ENCODE measurements at places on chromosomes 6 and 20.

DNA sequence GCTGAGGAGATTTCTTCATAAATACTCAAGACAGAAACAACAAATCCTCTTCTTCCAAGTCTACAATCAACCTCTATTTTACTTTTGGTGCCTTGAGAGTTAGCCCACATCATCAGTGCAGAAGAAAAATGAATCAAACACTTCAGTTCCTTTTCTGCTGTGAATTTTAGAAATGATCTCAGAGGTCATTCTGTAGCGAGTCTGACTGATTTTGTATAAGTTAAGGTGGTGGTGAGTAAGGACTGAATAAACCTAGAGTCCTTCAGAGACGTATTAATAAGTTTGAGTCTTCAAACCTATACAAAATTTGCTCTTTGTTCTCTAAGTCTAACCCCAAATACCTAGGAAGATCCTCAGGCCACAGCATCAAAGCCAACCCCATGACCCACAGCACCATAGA lies 33.1 kb upstream of the NT5E start:
- no peak for DNase-seq

GRCh38 chr6:8703059-8703458 lies 267.7 kb upstream of the SLC35B3 start:
- no peak for DNase-seq

- no peak for DNase-seq
These were observed 33.9 kb upstream of the ZBTB24 start for GRCh38 chr6:109516929-109517328.

DNA sequence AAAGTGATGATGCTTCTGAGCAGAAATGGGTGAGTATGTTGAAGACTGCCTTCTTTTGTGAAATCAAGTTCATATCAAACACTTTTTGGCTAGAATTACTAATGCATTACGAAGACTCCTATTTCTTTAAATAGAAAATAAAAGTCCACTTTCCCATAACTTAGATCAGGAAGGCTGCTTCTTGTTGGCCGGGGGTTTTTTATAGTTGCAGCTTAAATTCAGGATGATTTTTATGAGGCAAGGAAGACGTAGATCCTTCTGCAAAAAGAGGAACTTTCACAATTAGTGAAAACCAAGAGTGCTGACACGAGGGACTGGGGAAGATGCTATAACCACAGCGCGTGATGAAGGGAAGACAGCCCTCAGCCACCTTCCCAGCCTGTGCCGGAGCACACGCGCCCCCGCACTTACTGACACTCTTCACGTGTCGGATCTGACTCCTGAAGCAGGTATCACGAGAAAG lies 206.1 kb upstream of the PRDM1 start:
- no peak for DNase-seq

- DNase-seq = no peak
These were observed 47.0 kb upstream of the PRND start for GRCh38 chr20:4674672-4675071.

- peak; percentile 35 for DNase-seq
These were observed 7.8 kb downstream of the ADTRP start for GRCh38 chr6:11770546-11771466.

- DNase-seq = no peak
These were observed 45.3 kb upstream of the HDDC2 start for GRCh38 chr6:125346926-125347563.

DNA sequence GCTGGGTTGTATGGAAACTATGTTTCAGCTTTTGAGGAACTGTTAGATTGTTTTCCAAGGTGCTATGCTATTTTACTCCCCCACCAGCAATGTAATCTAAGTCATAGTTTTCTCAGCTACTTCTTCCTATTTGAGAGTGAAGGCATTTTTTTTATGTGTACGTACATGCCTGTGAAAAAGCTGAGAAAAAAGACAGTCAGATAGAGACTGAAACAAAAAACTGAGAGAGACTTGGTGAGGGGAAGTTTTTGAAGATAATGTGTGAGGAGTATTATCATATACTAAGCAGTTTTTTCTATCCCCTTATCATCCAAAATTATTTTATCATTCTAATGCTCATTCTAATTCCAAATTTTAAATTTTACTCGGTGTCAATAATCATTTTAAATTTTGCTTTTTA lies 780.0 kb downstream of the BCKDHB start:
- no peak for DNase-seq

DNA sequence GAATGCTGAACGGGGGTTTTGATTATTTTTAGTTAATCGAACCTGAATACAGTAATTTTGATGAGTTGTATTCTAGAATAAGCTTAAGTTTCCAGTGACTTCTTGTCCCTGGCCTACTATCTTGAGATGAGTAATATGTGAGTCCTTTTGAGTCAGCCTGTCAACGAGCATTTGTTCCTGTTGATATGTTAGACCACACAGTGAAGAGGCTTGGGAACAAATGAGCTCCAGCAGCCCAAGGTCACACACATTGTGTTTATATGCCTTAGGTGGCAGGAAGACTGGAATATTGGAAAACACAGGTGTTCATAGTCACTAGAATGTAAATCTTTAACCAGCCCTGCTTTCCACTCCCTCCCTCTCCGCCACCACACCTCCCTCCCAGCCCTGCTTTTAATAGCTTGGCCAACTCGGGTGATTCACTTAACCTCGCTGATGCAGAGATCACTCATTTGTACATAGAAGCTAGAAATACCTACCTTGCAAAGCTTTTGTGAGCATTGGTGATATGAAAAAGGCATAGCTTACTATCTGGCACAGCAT lies 9.1 kb downstream of the SMPDL3A start:
- DNase-seq = no peak

GRCh38 chr6:41591859-41592502 lies 45.8 kb downstream of the FOXP4 start:
- peak; percentile 81 for DNase-seq

- DNase-seq = no peak
These were observed 60.9 kb downstream of the IRF4 start for GRCh38 chr6:452301-453067.

- DNase-seq = no peak
These were observed 119.9 kb upstream of the CEP85L start for GRCh38 chr6:118771253-118771652.

GRCh38 chr20:61684583-61685235 lies 381.0 kb downstream of the TAF4 start:
- no peak for DNase-seq

GRCh38 chr20:34283844-34284243 lies 19.3 kb downstream of the AHCY start:
- no peak for DNase-seq

GRCh38 chr6:26286168-26286877 lies 78.7 kb upstream of the BTN3A2 start:
- DNase-seq = peak; percentile 65

DNA sequence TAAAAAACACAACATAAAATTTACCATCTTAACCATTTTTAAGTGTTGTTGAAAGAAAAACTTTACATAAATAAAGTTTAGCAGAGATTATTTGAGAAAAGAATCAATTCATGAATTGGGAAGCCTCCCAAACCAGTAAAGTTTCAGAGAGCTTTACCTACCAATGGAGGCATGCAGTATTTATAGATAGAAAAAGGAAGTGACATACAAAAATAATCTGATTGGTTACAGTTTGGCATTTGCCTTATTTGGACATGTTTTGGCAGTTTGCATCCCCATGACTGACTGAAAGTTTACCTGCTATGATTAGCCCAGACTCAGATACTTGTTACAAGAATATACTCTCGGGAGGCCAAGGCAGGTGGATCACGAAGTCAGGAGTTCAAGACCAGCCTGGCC lies 3.7 kb upstream of the CMTR1 start:
- no peak for DNase-seq

GRCh38 chr6:16421462-16421960 lies 183.1 kb downstream of the GMPR start:
- DNase-seq = no peak

DNA sequence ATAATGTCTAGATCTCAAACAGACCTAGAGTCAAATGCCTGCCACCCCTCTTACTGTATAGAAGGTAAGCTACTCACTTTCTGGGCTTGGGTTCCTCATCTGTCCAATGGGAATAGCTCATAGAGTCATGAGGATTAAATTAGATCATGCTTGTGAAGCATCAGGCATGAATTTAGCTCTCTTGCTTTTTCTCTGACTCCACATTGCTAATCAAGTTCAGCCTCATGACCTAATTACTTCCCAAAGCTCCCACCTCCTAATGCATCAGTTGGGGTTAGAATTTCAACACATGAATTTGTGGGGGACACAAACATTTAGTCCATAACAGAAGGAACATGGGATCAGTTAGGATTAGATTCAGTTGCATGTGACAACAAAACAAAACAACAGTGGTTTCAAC lies 4.6 kb upstream of the DDX27 start:
- DNase-seq = no peak

- DNase-seq = no peak
These were observed 49.6 kb downstream of the CD24 start for GRCh38 chr6:106924694-106925523.

GRCh38 chr20:3932681-3933080 lies 43.5 kb downstream of the PANK2 start:
- no peak for DNase-seq

GRCh38 chr6:69570106-69570505 lies 226.7 kb downstream of the LMBRD1 start:
- DNase-seq = no peak

DNA sequence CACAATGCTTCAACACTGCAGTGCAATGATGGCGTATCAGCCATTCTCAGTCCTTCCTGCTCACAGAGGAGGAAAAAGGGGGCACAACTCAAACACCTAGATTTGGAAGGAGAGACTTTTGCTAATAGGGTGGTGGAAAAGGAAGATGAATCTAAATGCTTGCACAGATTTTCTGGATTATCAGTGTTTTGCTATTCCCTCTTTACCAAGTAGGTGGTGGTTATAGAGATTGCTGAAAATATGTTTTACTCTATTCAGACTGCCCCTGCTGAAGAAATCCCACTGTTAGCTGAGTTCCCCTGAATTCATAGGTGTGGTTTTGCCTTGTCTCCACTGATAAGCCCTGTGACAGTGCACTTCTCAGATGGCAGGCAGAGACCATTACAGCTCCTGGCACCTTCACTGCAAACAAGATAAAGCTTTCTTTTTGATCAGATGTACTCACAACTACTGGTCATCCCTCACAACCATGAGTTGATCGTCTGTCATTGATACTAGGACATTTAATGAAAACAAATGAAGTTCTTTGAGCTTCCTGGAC lies 311.4 kb downstream of the KIF16B start:
- DNase-seq = no peak

GRCh38 chr20:7151676-7152470 lies 384.4 kb downstream of the BMP2 start:
- DNase-seq = no peak

- no peak for DNase-seq
These were observed 108.2 kb downstream of the PLG start for GRCh38 chr6:160810238-160810637.

DNA sequence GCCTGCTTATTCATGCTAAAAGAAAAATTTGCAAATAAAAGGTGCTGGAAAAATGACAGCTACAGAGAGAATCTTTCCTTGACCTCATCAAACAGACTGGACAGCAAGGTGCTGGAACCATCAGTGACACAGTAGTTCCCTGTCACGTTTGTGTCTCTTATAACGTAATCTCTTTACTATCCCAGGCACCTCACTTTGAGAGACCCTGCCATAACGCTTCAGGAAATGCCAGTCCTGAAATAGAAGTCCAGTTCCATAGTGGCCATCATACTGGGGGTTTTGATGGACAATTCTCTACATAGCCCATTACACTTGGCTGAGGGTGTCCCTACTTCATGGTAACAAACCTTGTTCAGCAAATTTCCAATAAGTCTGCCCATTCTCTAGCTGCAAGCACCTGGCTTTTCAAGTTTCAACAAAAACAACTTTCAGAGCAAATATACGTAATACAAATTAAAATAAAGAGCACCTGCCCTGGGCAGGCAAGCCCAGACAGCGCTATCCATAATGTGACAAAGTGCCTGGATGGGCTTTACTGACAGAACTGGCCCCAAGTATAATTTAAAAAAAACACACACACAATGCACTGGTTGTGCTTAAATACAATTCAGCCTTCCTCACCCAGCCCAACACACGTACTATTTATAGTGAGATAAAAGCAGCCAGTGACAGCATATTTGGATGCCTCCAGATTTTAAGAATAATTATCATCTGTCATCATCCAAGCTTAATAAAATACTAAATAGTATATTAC lies 38.7 kb downstream of the CNKSR3 start:
- DNase-seq = no peak

- no peak for DNase-seq
These were observed 679.3 kb downstream of the DHX35 start for GRCh38 chr20:39641423-39641822.

- no peak for DNase-seq
These were observed 1375.6 kb downstream of the EPHA7 start for GRCh38 chr6:92043777-92044176.

GRCh38 chr20:56257604-56258003 lies 9.1 kb downstream of the MC3R start:
- DNase-seq = no peak

DNA sequence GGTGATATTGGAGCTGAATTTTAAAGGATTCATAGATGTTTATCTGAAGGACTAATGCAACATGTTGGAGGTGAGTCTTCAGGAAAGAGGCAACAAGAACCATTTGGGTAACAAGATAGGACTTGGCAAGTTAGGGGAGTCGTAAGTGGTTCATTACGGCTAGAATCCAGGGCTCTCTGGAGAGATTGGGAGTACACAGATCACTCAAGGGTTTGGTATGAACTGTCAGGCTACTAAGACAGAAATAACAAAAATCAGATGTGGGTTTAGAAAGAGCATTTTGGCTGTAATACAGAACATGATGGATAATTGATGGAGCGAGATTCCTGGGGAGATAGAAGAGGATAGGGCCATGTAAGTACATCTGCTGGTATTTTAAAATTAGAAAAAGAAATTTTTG lies 86.3 kb upstream of the ESR1 start:
- DNase-seq = no peak

DNA sequence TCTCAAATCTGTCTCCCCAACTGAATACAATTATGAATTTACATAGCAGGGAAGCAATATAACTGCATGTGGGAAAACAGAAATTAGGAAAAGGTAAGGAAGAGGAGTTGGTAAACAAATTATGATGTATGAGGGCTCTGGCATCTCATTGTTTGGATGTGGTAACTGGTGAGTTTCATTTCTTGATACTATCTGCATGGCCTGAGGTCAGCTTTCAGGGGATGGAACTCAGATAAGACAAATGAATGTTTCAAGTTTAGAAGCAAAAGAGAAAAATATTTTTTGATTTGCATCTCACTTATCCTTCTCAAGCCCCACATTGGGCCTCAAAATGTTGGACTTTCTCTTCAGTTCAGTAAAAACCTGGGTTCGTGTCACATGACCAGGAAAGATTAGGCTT lies 302.2 kb upstream of the GJE1 start:
- no peak for DNase-seq

- peak; percentile 74 for DNase-seq
These were observed 55.2 kb downstream of the PSMB1 start for GRCh38 chr6:170497841-170498301.

- DNase-seq = no peak
These were observed 13.2 kb downstream of the FAM210B start for GRCh38 chr20:56371977-56372376.

GRCh38 chr6:167937948-167938911 lies 59.2 kb upstream of the KIF25 start:
- DNase-seq = peak; percentile 36

DNA sequence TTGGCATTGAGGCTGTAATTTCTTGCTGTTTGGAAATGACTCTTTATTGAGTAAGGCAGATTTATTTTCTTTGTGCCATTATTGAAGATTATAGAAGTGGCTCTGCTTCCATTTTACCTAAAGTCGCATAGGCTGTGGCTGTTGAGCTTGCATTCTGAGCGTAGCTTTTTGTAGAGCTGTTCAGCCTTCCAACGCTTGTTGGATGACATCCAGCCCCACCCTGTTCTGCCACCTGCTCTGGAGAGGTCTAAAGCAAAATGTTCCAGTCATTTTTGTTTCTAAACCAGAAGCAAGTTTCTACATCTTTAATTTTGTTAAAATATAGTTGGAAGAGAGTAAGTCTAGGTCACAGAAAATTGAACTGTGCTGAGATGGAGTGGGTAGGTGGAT lies 24.4 kb downstream of the UST start:
- DNase-seq = no peak
